ENCODE measurements at places on chromosomes 4 and X.

GRCh38 chr4:80507507-80507906 lies 172.0 kb downstream of the CFAP299 start:
- no peak for DNase-seq

GRCh38 chrX:70046978-70047377 lies 2.8 kb downstream of the AWAT2 start:
- DNase-seq, result no peak

GRCh38 chr4:55866973-55867574 lies 13.6 kb downstream of the EXOC1 start:
- DNase-seq, result no peak

GRCh38 chrX:102866981-102867656 lies 70.0 kb upstream of the RAB40AL start:
- no peak for DNase-seq

DNA sequence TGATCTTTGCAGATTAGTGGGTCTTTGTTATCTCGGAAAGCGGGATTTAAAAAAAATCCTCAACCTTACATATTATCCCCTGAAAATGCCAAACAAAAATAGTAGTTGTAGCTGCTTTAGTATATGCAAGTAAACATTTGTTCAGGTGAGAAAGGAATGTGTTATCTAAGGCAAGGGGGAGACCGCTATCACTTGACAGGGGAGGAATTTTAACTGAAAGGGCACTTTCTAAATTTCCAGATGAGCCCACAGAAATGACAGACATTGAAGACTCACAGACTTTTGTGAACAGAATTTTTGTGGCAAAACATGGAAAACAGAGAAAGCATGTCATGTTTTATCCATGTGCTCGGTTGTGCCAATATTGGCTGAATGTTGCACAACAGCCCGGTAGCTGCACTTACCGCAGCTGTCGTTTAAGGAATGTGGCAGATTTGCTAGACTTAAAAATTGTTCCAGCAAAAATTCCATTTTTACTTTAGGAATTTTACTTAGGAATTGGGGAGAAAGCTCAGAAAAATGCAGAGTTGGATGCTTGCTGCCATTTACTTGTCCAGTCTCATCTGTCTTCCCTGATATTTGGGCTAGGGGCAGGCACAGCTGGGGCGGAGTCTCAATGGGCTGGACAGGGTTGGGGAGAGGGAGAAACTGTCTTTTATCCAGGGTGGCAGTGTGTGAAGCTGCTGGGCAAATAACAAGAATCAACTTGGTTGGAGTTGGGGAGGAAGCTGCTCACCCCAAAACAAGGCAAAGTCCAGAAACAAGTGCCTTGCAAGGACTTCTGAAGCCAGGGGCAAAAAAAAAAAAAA lies 94.6 kb upstream of the RPS6KA3 start:
- DNase-seq, result no peak

DNA sequence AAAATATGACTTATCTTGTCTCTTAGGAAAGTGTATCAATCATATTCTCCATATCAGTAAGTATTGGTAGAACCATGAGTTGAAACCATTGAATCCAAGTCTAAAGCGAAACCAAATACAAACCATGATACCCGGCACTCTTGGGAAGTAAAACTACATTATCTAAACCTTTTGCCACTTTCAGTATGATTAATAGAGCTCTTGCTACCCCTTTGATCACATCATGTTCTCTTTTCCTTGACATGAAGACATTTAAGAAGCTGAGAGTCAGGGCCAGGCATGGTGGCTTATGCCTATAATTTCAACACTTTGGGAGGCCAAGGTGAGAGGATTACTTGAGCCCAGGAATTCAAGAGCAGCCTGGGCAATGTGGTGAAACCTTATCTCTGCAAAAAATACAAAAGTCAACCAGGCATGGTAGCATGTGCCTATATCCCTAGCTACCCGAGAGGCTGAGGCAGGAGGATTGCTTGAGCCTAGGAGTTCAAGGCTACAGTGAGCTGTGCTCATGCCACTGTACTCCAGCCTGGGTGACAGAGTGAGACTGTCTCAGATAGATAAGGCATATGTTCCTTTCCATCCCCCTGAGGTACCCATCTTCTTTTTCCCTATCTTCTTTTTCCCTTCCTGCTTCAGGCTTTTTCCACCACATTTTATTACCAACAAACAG lies 45.4 kb downstream of the CEP135 start:
- DNase-seq, result no peak

- no peak for DNase-seq
Measured at GRCh38 chr4:172393220-172393619, 580.0 kb downstream of the GALNTL6 start.

DNA sequence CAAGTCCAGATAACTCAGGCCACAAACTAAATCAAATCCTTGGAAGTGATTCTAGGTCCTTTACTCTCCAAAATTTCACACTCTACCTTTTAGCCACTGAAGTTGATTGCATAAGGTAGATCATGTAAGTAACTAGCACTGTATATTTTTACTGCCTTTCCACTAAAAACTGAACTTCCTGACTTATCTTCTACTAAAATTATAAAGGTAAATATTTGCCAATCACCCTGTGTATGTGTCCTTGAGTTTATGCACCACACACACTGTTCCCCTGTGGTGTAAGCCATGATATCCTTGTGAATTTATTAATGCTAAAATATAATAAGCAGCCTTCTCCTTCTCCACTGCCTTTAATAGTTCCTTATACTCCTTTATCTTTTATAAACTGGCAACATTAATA lies 25.6 kb downstream of the RPS6KA6 start:
- no peak for DNase-seq
